GM03348 (cell line): ENCODE measurements at places on chromosomes 2 and 18.

DNA sequence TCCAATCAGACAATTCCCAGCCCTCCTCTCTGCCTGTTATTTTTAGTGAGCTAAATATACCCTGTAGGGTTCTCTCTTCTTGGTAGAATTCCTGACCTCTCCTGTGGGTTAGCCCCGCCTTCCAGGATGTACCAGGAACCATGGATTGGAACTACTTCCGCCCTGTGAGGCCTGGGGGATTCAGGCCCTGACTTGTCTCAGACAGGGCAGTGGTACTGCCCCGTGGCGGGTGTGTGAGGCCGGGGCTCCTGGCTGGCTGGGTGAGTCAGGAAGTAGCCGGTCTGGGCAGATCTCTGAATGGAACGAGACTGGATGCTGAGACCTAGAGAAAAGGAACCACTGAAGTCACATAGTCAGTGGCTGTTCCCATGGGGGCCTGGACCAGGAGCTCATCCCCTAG, 50.5 kb downstream of the DYSF start:
- no peak for DNase-seq

DNA sequence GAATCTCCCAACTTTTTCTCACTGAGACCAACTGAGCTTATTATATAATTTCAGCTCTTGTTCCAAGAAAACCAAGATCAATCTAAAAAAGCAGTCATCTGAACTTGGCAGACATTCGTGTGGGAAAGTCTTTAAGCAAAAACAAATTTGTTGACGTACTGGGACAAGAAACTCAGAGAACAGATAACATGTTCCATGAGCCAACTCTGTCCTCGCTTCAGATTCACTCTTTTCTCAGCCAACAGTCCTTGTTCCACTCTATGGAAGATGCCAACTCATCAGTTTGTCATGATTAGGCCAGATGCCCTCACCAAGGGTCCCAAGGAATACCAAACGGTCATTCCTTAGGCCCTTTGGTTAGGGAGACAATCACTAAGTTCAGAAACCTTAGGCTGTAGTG, 224.2 kb upstream of the CTAGE1 start:
- DNase-seq, result no peak

DNA sequence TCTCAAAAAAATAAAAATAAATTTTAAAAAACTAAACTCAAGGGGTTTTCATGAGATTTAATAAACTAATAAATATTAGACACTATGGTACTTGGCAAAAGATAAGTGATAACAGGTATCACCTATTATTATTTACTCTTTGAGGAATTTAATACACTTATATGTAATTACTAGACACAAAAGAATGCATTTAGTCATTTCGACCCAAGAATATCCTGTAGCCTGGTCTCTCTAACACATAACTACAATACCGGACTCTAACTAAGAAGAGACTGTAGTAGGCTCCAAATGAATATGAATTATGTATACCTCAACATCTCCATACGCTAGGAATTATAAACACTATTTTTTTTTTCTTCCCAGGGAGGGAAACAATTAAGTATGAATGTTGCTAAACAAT, 850.7 kb downstream of the CPS1 start:
- DNase-seq, result no peak

DNA sequence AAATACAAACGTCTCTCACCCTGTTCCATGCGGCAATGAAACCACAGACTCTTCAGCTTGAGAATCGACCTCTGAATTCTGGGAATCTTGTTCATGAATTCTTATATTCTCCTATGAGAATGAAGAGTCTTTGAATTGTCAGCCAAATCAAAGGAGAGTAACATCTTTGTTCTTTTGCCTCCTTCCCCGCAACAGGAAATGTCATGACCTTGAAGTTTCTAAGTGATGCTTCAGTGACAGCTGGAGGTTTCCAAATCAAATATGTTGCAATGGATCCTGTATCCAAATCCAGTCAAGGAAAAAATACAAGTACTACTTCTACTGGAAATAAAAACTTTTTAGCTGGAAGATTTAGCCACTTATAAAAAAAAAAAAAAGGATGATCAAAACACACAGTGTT, 21.8 kb downstream of the TNFAIP6 start:
- DNase-seq, result no peak

DNA sequence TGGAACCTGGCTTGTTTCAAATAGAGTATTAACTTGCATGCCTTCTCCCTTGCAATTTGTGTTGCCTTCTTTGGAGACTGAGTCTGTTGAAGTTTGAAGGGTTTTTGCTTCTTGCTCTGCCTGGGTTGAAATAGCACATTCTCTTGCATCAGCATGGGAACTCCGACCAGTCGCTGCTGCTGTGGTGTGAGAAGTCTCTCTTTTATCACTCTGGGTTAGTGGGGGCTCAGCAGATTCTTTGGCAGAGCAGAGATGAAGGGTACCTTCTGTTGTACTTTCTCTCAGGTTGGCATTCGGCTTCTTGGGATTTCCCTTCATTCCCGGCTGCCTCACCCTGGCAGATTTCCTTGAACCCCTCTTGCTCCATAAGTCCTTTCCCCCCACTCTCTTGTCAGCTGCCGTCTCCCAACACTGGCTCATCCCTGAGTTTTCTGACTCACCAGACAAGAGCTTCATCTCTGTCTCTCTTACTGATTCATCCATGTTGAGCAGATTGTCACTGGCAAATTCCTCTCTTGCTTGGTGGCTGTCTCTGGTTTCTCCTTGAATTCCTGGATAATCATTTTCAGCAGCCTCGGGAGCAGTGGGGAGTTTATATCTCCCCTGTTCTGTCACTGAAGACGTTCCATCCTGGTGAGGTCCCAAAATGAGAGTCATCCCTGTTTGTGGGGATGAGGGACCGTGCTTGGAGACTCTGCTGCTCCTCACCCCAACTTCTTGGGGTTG, 49.9 kb downstream of the ALPK2 start:
- DNase-seq, result peak; percentile 71

DNA sequence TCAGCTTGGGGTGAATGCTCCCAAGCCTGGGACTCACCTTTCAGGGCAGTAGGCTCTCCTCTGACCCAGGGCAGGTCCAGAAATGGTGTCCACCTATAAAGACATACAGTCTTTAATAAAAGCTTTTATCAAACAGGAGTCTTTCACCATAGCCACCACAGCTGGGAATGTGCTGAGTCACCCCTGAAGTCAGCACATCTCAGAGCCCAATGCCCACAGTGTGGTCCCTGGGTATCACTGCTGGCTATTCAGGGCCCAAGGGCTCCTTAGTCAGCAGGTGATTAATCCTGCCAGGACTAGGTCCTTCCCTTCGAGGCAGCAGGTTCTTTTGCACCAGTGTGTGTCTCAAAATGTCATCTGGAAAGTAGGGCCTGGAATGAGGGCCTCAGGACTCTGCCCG, 181.9 kb downstream of the MEMO1 start:
- no peak for DNase-seq

GRCh38 chr18:2900684-2901422, 54.0 kb downstream of the EMILIN2 start:
- DNase-seq, result no peak

- DNase-seq, result no peak
Measured at GRCh38 chr2:28085201-28085600, 194.7 kb downstream of the BABAM2 start.

GRCh38 chr2:215141706-215142105, 3.3 kb upstream of the ABCA12 start:
- DNase-seq, result no peak

DNA sequence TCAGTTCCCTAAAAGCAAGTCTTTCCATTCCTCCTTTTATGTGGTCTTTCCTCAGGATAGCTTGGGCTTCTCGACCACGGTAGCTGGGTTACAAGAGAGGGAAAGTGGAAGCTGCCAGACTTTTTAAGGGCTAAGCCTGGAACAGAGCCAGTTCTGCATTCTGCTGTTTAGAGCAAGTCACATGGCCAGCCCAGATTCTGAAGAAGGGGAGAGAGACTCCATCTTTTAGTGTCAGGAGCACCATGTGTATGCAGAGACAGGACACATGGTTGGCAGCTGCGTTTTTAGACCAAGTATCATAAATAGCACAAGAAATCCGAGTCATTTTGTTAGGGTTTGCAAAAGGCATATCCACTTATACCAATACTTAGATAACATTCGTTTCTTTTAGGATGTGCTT, 4.7 kb downstream of the HMSD start:
- DNase-seq, result no peak

- DNase-seq, result no peak
Measured at GRCh38 chr2:191933307-191934105, 86.6 kb upstream of the CAVIN2 start.

DNA sequence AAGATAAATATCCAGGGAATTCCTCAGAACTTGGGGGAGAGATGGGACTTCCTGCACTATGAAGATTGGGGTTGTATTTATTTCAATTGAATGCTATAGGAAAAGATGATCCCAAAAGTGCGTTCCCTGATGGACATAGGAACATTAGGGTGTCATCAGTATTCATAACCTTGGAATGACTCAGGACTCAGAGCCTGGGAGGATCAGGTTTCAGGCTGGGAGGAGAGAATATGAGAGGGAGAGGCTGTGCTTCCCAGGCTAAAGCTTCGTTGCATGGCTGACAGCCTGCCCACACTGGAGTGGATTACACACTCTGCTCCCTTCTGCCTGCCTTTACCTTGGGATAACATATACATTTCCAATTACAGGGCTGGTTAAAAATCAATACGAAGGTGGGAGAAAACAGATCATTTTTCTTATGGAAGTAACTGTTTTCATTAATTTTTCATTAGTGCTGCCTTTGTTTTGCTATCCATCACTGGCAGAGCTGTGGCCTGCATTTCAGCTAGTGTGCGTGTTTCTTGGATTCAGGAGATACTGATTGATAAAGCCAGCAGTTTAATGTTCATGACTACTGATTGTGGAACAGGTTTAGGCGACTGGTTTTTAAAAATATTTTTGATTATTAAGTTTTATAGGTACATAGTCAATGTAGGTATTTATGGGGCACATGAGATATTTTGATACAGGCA, 118.7 kb downstream of the KCTD1 start:
- DNase-seq, result peak; percentile 90

- peak; percentile 81 for DNase-seq
Measured at GRCh38 chr2:85655961-85656417, 12.0 kb downstream of the SFTPB start.

- DNase-seq, result no peak
Measured at GRCh38 chr2:73837847-73838585, 9.3 kb downstream of the STAMBP start.

- no peak for DNase-seq
Measured at GRCh38 chr18:77248873-77249568, 627 bp upstream of the GALR1 start.

DNA sequence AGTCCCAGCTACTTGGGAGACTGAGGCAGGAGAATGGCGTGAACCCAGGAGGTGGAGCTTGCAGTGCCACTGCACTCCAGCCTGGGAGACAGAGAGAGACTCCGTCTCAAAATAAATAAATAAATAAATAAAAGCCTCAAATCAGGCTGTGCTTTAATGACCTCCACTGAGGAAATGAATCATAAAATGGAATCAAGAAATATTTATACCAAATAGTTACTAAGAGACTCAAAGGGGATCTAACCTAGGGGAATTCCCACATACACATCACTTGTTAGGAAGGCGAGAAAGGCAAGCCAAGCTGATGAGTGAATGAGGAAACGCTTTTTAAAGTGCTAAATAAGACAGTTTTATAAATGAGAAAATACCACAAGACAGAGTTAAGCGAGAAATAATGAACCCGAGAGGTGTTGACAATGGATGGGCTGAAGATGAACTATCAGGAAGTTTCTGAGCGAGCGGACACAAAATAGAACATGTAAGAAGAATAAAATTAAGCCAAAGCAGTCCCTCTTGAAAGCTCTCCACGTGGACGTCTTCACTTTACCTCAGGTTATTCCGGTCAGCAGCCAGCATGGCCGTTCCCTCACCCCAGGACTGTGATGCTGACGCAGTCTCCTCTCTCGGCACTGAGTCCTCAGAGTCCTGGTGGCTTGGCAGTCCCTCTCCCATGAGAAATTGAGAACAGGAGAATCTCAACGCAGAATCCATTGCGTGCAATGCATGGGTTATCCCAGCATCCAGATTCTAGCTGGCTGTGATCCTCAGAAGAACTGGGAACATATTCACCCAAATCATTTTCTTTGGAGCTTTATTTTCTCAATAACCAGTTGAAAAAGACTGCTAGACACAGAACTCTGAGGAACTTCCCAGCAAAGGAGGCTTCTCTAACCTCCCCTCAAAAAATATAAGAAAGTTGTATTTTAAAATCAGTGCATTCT, 22.3 kb downstream of the PXDN start:
- DNase-seq, result peak; percentile 89

GRCh38 chr2:109247812-109248211, 118.8 kb downstream of the SH3RF3 start:
- no peak for DNase-seq

DNA sequence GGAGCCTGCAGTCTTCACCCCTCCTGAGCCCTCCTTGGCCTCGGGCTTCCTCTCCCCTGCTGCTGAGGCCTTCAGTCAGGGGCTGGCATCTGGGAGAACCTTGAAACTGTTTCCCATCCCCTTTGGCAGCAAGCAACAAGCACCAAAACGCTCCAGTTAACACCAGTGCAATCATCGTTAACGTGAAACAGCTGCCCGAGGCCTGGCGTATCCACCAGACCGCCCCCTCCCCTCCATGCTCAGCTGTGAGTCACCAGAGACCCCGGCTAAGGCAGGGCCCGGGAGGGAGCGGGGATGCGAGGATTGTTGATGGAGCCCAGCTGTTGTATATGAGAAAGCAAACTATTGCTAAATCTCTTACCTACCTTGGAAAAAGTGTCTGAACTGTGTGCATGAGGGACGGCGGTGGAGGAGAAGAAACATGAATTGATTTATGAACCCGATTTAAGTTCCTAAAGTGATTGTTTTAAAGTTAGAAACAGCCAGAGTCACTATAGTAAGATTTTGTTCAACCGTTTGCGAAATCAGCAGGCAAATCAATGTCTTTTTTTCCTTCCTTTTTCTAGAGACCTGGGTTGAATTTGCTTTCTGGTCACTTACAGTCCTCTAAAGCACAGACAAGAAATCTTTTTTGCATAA, 5.2 kb downstream of the ZFP36L2 start:
- peak; percentile 69 for DNase-seq

- no peak for DNase-seq
Measured at GRCh38 chr2:228669690-228670089, 488.2 kb upstream of the SPHKAP start.

GRCh38 chr18:50203801-50204604, 9.1 kb upstream of the MYO5B start:
- DNase-seq, result peak; percentile 58

DNA sequence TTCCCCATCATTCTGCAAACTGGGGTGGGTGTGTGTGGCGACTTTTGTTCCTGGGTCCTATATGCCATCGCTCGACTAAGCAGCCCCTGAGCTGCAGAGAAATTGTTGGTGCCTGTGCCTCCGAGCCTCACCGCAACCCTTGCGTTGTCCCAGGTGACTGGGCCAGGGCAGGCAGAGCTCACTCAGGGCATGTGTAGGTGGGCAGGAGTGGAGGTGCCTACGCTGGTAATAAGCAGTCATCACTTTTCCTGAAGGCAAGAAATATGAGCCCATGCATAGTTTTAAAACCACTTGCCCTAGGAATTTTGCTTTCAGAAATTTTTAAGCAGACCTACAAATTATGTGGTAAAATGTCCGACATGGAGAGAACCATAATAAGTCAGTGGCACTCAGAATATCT, 197.8 kb downstream of the SMAD7 start:
- DNase-seq, result no peak

DNA sequence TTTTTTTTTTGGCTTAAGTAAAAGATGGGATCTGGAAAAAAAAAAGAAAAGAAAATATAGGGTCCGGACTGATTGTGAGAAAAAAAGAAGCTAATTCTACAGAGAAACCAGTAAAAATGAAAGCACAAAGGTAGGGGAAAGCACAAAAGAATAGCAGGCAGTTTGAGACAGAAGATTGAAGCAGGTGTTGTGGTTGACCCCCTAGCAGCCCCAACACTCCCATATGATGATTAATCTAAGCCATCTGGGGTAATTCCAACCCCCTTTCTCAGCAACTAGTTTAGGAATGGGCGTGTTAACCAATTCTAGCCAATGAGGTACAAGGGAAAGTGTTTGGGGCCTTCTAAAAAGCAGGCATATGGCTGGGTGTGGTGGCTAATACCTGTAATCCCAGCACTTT, 77.0 kb downstream of the MBD2 start:
- no peak for DNase-seq
